ENCODE measurements at places on chromosomes 1 and 21.

- no peak for DNase-seq
Measured at GRCh38 chr1:184419350-184420161, 32.7 kb downstream of the C1orf21 start.

DNA sequence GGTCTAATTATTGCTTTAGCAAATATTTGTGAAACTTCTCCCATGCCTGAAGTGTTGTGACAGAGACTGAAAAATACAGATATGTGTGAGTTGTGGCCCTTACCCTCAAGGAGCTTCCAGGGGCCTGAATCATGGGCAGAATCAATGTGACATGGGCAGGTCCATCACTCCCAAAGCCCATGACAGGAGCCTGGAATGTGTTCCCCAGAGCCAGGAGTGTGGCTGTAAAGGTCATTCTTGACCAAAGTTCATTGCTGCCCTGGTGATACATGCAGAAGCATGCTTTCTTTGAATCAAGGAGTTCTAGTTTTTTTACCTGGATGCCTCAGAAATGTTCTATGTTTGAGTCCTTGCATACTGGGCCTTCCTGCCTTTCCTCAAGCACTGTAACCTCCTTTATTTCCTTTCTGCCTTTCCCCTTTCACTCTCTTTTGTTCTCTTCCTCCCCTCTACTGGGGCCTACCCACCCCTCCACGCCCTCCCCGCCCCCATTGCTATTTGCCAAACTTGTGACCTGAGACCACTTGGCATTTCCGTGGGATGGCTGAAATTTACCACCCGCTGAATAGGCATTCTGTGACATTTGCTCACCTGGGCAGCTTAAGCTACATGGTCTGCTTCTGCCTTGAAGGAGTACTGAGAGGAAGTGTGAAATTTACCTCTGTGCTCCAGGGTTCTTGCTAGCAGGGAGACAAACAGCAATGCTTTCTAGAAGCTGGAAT lies 19.7 kb downstream of the PBX1 start:
- DNase-seq, result no peak

- DNase-seq, result no peak
Measured at GRCh38 chr1:42318601-42319000, 16.4 kb downstream of the FOXJ3 start.

GRCh38 chr1:48215222-48215621 lies 7.3 kb upstream of the SLC5A9 start:
- no peak for DNase-seq

GRCh38 chr1:187725216-187725615 lies 896.5 kb downstream of the PLA2G4A start:
- no peak for DNase-seq

- no peak for DNase-seq
Measured at GRCh38 chr1:77039111-77039510, 171.8 kb downstream of the ST6GALNAC5 start.

DNA sequence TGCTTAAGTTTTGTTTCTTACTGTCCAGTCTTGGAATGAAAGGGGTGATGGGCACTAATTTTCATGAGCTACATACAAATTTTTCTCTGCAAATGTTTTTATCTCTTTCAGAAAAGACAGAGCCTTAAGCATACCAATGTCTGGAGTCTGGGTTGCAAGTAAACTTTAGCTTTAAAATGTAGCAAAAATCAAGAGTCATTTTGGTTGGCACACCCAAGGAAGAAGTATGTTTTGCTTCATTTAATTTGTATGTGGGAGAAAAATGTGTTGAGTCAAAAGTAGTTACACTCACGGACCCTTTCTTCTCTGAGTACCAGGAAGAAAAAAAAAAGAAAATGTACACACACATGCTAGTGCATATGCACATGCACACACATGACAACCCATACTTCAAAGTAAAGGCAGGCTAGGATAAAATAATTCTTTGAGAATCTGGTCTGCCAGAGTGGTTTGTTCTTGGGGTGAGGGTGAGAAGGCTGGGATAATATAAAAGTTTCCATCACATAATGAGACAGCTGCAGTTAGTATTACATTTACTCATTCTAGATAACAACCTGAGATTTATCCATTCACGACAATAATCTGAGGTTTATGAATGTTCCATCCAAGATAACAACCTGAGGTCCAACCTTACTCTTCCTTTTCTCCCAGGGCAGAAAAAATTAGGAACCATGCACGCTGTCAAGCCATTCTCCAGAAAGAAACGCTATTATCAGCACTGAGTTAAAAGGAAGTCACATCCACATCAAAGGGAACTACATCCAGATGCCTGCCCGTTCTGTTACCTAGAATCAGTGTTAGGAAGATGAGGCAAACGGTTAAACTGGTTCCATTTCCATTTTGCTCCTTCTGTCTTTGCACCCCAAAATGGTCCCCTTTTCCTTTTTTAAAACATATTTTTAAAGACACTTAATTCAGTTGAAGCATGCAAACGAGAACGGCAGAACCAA lies 9.3 kb downstream of the DPYD start:
- no peak for DNase-seq

GRCh38 chr1:2148691-2149090 lies 45.9 kb downstream of the FAAP20 start:
- peak; percentile 78 for DNase-seq

DNA sequence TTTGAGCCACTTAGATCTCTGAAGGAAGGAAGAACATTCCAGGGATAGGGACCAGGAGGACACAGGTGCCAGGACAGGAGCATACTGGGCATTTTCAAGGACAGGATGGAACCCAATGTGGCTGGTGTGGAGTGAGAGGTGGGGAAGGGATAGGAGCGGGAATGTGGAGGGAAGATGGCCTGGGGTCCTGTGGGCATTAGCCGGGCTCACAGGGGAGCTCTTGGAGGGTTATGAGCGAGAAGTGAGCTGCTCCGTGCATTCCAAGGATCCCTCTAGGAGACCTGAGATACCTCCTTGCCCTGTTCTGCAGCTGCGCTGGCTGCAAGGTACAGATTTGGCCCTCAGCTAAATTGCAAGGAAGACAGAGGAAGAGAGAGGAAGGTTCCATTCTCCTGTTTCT lies 87.5 kb downstream of the IER5 start:
- no peak for DNase-seq

- no peak for DNase-seq
Measured at GRCh38 chr1:53482441-53483153, 23.4 kb downstream of the DMRTB1 start.

- DNase-seq, result no peak
Measured at GRCh38 chr1:234270581-234271242, 102.5 kb upstream of the COA6 start.

DNA sequence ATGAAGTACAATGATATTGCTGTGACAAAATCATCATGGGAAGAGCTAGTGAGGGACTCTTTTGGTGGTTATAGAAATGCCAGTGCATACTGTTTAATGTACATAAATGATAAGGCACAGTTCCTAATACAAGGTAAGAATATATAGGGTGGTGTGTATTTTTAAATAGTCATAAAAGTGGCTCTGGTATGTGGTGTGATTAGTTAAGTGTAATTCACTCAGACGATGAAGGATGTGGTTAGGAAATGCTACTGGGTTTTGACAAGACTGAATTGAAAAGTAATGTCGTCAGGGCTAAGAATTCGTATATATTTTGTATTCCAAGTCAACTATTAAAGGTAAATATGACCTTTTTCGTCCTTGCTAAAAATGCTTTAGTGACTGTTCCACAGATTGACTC lies 101.7 kb downstream of the USP25 start:
- DNase-seq, result no peak

DNA sequence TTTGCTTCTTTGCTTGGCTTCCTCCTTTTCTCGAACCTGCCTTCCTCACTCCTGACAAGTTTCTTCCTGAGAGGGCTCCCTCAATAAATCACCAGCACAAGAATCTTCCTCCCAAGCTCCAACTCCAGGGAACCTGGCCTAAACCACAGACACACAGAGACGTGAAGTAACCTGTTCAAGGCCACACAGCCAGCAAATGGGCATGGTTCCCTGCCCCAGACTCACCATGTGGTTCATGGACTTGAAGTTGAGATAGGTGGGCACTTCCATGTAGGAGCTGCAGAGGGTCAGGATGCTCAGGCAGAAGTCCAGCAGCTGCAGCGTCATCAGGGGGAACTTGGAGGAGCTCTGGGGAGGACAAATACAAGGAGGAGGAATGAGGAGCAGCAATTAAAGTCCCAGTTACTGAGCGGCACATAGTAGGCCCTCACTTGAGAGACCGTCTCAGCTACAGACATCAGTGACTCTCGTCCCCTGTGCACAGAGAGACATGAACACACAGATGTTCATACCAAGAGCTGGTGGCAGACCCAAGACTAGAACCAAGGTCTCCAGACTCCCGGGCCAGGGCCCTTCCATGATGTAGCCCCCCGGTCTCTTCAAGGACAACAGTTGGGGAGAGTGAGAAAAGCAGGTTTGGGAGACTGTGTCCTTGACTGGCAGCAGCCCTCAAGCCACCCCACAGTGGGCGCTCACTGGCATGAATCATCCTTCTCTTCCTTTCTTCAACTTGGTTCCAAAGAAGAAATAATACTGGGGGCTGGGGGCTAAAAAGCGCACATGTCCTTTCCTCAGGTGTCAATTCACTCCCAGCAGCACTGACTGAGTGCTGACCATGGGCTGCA lies 15.6 kb upstream of the MATN1 start:
- DNase-seq, result no peak

DNA sequence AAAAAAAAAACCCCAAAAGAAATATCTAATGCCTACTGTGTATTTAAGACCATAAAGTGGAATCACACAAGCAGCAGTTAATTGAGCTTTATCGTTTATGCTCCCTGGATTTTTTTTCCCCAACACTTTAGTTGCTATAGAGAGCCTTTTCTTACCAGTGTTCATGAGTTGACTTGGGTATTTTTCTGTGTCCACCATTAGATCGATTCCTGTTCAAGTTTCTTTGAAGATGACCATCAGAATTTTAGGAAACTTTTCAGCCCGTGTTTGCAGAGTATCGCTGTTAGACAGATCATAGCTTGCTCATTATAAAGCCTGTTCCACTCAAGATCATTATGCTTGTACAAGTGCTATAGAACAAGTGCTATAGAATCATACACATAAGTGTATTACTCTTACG lies 1.5 kb downstream of the RALGPS2 start:
- DNase-seq, result no peak

GRCh38 chr1:42013881-42014470 lies 95.3 kb upstream of the HIVEP3 start:
- DNase-seq, result no peak

GRCh38 chr1:234613128-234613875 lies 3.3 kb upstream of the IRF2BP2 start:
- peak; percentile 14 for DNase-seq

- no peak for DNase-seq
Measured at GRCh38 chr1:176055398-176055797, 151.7 kb downstream of the COP1 start.

- peak; percentile 85 for DNase-seq
Measured at GRCh38 chr21:45128613-45129188, 54.3 kb downstream of the ADARB1 start.

GRCh38 chr1:39282537-39283216 lies 78.2 kb downstream of the MACF1 start:
- no peak for DNase-seq

GRCh38 chr1:67190410-67190809 lies 24.2 kb downstream of the IL23R start:
- DNase-seq, result no peak

- DNase-seq, result no peak
Measured at GRCh38 chr1:150080784-150081183, 13.2 kb downstream of the VPS45 start.

- DNase-seq, result no peak
Measured at GRCh38 chr1:245748646-245749045, 593.9 kb downstream of the KIF26B start.

GRCh38 chr1:165851034-165851658 lies 23.7 kb downstream of the UCK2 start:
- DNase-seq, result no peak

- DNase-seq, result no peak
Measured at GRCh38 chr1:26530410-26530894, 891 bp downstream of the RPS6KA1 start.

DNA sequence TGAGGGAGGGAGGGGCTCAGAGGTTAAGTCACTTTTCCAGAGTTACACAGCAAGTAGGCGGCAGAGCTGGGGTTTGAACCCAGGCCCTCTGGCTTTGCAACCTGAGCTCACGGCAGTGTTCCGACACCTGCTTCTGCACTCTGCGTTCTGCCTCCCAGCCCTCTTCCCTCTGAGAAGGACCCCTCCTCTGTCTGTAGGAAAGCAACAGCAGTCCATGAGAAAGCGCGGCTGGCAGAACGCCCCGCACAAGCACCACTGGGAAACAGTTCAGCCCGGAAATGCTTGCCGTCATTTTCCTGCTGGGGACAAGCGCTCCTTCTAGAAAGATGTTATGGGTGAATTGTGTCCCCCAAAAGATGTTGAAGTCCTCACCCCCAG lies 241.1 kb downstream of the NPHP4 start:
- DNase-seq, result no peak

DNA sequence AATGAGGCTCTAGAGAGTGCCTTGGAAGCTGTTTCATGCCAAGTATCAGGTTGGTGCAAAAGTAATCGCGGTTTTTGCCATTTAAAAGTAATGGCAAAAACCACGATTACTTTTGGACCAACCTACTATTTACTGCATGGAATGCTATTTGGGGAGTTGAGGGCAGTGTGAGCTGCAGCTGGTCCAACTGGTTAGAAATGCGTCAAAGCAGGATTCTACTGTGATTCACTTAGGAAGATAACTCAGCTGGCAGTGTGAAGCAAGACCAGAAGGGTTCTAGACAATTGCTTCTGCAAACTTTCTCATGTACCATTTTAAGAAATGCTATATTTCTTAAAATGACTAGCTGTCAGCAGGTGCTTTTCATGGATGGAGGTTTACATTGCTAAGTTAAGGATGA lies 21.2 kb upstream of the PLA2G2C start:
- DNase-seq, result no peak

GRCh38 chr1:56360021-56360420 lies 219.3 kb downstream of the PLPP3 start:
- no peak for DNase-seq

- DNase-seq, result no peak
Measured at GRCh38 chr1:228794173-228794572, 58.9 kb downstream of the RHOU start.

DNA sequence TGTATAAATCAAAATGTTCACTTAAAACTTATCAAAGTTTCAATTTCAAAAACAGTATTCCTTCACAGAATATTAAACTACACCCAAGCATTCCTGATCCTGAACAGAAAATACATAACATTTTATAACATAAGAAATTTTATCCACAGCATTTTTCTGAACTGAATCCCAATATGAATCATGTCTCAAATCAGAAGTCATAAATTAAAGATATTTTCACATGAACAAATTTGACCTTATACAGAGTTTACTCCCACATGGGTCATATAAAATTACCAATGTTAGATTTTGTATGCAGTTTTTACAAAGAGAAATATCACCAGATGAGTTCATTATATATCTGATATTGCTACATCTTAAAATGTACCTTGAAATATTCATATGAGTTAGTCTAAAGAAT lies 48.6 kb upstream of the ASPM start:
- no peak for DNase-seq

All from CD4-positive, alpha-beta T cell treated with Interleukin-4 for 1 hour (primary cell).